ENCODE measurements at places on chromosomes 3 and 15.

DNA sequence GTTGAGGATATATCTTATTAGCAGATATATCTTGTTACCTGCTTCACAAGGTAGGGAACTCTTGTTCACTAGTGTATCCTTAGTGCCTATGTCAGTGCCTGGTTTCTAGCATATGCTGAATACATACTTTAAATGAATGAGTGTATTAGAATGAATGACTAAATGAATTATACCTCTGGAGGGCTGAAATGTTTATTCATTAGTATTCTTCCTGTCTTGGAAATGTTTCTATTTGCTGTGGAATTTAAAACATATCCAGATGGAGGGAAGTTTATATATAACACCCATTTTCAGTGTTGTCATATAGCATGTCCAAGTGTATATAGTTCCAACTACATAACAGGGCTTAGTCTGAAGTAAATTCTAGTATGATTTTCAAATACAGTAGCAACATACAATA, 581.5 kb downstream of the TBL1XR1 start:
- DNase-seq = no peak

GRCh38 chr3:186125118-186125517, 16.2 kb upstream of the ETV5 start:
- DNase-seq = no peak

DNA sequence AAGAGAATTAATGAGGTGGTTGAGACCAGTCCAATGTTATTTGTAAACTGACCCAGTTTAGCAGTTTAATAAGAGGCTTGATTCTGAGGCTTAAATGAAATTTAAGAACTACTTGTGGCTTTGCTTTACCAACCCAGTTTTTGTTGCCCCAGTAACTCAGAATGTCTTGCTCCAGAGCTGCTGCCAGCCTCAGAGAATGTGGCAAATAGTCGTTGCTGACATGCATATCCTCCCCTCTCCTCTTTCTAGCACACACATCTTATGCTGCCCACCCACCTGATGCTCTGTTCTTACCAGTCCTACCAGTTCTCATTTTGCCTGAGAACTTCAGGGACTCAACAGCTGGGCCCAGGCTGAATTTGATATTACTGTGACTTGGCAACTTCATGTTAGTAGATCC, 92.4 kb upstream of the TSC22D2 start:
- DNase-seq = no peak

DNA sequence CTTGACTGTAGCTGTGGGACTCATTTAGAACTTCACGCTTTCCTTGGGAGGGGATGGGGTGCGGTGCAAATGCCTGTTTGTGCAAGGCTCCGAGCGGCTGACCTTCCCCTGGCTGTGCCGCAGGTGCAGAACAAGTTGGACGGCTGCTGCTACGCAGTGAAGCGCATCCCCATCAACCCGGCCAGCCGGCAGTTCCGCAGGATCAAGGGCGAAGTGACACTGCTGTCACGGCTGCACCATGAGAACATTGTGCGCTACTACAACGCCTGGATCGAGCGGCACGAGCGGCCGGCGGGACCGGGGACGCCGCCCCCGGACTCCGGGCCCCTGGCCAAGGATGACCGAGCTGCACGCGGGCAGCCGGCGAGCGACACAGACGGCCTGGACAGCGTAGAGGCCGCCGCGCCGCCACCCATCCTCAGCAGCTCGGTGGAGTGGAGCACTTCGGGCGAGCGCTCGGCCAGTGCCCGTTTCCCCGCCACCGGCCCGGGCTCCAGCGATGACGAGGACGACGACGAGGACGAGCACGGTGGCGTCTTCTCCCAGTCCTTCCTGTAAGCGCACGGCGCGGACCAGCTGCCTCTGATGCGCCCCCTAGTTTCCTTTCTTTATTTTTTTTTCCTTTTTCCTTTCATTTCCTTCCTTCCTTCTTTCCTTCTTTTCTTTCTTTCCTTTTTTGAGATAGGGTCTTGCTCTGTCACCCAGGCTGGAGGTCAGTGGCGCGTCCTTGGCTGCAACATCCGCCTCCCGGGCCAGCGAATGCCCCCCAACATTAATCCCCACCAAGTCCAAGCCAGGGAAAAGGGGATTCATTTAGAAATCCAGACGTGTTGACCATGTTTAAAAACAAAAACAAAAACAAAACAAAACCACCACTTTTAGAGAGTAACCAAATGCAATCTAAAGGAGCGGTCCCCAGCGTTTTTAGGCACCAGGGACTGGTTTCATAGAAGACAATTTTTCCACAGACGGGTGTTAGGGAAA, 42.7 kb downstream of the EIF2AK4 start:
- no peak for DNase-seq

GRCh38 chr3:124560666-124561215, 169.5 kb upstream of the UMPS start:
- DNase-seq = no peak

DNA sequence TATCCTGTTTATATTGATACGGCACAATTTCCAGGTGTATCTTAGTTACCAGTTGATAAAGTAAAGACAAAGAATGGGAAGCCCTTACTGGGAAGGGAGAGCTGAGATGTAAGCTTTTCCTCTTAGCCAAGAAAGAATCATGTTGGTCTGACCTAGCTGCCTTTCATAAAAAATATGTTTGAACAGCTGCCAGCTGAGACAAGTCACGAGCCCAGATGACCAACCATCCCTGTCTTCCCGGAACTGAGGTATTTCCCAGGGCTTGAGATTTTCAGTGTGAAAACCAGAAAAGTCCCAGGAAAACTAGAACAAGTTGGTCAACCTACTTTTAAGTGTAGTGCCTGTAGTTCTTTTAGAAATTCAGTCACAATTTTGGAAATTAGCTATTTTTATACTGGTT, 3.6 kb upstream of the MYH15 start:
- DNase-seq = no peak

DNA sequence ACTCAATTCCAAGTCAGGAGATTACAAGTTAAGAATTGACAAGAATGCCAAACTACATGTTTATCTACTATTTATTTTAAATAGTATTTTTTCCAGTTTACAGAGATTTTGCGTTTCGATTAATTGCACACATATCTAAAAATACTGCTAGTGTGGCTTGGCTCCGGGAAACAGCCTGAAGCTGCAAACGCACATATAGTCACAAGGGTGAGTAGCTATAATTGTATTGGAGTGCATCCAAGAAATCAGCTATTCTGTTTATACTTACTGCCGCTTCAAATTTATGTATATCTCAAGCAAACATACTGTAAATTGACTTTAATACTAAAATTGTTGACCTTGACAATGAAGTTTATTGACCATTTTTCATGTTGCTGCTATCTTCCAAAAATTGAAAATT, 77.0 kb upstream of the PLSCR5 start:
- no peak for DNase-seq

DNA sequence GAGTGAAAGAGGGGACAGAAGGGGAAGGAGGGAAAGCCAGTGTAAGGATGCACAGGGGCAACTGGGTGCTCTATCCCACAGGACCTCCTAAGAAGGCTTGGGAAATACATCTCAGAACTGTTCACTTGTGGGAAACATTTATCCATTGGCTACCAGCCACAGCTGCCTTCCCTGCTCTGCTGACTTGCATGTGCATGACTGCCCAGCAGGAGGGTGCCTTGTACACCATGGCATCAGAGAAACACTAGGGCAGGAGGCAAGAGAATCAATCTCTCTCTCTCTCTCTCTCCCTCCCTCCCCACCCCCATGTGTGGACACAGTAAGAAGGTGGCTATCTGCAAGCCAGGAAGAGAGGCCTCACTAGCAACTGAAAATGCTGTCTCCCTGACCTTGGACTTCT, 62.9 kb upstream of the ZBTB38 start:
- no peak for DNase-seq

DNA sequence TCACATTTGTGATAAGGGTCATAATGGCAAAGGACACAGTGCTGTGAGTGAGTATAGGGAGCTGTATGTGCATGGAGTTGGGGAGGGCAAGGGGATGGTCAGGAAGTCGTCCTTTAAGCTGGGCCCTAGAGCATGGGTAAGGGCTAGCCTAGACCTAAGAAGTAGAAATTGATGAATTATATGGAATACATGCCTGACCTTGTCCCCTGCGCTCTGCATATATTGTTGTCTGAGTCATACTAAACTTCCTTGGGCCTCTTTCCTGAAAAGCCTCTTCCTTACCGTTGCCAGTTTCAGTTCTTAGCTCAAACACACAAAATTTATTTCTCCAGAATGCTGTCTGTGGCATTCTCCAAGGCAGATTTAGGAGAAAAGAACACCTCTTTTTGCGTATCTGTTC, 4.6 kb downstream of the SNRK start:
- no peak for DNase-seq

DNA sequence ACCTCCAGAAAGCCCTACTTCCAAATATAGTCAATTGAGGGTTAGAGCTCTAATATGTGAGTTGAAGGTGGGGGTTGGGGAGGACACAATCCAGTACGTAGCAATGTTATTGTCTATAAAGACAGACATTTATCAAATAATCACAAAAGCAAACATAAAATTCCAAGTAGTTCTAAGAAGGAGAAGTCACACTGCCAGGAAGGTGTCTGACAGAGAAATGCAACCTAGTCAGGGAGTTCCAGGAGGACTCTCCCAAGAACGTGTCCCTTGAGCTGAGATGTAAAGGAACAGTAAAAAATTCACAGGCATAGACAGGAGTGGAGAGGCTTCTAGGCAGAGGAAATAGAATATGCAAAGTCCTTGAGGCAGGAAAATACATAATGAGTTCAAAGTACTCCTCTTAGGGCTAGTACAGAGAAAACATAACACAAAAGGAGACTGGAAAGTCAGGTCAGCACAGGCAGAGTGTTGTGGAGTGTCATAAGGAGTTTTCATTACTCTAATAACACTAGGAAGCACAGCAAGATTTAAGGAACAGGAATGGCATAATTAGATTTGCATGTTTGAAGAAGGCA, 277.6 kb upstream of the STT3B start:
- no peak for DNase-seq

DNA sequence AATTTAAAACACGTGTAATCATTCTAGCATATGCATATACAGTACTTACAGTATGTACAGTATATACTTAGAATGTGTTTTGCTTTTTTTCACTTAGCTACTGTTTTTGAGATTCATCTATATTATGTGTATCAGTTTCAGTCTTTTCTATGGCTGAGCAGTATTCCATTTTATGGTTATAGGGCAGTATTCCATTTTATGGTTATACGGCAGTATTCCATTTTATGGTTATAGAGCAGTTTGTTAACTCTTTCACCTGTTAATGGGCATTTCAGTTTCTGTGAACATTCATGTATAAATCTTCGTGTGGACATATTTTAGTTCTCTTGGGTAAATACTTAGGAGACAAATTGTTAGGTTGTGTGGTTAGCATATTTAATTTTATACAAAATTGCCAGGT, 40.9 kb downstream of the PDCD6IP start:
- DNase-seq = no peak

DNA sequence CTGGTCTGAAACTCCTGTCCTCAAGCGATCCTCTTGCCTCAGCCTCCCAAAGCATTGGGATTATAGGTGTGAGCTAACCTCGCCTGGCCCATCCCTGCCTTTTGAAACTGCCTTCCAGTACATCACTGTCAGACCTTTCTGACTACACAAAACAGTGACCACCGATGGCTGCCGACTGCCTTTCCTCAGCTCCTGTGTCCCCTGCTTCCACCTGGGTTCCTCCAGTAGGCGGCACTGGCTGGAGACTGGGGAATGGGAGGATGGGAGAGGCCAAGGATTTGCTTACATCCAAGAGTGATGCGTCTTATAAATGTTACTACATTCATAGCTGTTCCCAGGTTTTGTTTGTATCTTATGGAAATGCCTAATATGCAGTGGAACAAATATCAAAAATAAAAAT, 242.8 kb downstream of the BBX start:
- no peak for DNase-seq

- DNase-seq = no peak
Measured at GRCh38 chr15:40100947-40101905, 7.5 kb downstream of the BMF start.

DNA sequence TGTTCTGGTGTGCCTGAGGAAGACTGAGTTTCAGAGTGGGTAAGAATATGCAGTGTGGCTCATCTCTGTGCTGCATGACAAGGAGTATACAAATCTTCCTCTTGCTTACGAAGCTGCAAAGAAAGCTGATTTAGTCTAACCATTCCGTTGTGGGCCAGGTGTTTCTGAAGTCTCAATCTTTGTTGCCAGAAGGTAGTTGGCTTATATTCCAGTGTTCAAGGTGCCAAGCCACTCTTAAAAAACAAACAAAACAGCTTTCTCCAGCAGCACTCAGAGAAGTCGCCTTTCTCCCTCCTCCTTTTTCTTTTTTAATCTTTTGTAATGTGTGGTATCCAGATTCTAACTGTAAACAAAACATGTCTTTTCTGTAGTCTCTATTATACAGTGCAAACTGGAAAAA, 872.4 kb downstream of the NAALADL2 start:
- DNase-seq = no peak

DNA sequence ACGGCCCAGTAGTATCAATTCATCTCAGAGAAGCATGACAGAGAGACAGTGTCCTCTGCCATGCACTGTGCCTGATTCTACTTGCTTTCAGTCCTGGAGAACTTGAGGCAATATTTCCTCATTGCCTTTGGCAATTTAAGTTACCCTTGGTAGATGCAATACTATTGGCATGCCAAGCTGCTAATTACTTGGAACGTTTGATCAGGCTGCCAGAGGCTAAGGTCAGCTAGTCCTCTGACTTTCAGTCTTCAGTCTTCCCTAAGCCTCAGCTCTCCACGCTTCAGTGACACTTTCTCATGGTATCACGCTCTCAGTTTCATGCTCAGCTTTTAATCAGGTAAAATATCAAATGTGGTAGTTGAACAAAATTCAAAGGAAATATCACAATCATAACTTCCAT, 13.1 kb upstream of the OSBPL11 start:
- no peak for DNase-seq

DNA sequence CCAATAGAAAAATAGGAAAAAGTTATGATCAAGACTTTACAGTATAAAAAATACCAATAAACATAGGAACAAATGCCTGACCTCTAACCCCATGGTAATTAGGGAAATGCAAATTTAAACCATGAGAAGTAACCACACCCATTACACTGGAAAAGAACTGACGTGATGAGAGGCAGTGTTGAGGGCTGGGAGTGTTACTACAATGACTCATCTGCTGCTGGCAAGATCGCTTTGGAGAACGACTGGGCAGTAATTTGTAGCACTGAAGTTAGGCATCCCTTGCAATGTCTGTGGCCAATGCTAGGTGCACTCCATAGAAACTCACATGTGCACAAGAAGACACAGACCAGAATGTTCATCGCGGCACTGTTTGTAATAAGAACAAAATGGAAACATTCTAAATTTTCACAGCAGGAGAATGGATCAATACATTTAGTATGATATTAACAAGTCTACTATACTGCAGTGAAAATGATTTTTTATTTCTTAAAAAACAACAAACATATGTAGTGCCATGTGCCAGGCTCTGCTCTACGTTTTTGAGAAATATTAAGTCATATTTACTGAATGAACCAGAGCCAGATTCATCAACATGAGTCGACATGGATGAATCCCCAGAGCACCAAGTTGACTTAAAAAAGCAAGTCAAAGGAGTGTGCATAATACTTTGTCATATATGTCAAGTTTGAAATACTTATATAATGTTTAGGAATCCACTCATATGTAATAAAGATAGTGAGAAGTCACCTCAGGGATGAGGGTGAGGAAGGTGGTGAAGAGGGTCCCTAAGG, 37.6 kb upstream of the EPHB3 start:
- no peak for DNase-seq
